ENCODE measurements at places on chromosomes 1 and 21. TPM values are rescaled to one million over a fixed set of nuclear protein-coding genes. Genes with fewer than 3 reads are reported as not detected.

The VAMP4 gene
- total RNA-seq, result 7.0 TPM

- DNase-seq, result no peak
Measured at GRCh38 chr1:91283421-91283726, 121.3 kb downstream of the HFM1 start.

The OR2T33 gene
- total RNA-seq, result not detected

The C1orf94 gene
- not detected for total RNA-seq

The PTCH2 gene
- 0.19 TPM for total RNA-seq

GRCh38 chr21:42125571-42126544 lies 54.7 kb downstream of the UMODL1 start:
- no peak for DNase-seq

DNA sequence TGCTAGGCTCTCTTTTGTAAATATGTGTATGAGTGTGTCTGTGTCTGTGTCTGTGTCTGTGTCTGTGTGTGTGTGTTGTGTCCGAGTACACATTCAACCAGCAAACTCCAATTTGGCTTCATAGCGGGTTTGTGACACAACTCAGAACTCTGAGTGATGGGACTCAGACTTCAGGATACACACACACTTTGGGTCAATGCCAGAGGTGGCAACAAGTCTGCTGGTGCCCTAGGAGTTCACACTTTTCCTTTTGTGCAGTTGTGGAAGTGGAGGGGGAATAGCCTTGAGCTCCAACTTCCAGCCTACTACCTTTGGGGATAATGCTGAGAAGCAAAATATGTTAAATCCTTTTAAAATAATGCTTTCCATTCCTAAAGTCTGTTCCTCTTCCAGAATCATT lies 16.6 kb upstream of the TBX15 start:
- no peak for DNase-seq

DNA sequence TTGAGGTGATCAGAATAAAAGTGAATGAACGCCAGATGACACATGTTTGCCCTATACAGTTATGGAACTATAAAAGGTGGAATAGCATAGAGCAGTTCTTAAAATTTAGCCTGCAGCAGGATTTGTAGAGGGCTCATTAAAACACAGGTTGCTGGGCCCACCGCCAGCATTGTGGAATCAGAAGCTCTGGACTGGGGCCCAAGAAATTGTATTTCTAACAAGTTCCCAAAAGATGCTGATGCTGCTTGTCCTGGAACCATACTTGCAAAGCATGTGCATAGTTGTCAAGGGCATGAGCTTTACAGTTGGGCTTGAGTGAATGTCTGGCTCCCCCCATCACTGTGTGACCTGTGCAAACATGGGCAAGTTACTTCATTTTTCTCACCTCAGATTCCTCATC lies 37.5 kb upstream of the LRRC53 start:
- DNase-seq, result no peak

DNA sequence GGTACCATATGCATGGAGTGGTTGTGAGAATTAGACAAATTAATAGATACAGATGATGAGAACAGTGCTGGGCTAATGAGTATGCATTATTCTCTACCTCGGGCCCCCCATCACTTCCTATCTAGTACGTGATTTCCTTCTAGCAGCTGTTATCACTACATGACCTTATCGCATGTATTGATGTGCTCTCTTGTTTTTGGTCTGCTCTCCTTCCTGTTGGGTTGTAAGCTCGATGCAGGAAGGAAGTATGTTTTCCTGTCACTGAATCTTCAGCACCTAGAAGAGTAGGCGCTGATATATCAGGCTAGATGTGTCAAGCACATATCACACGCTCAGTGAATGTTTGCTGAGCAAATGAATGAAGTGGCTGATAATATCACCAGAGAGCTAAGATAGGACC lies 43.9 kb upstream of the IFNAR2 start:
- DNase-seq, result no peak

DNA sequence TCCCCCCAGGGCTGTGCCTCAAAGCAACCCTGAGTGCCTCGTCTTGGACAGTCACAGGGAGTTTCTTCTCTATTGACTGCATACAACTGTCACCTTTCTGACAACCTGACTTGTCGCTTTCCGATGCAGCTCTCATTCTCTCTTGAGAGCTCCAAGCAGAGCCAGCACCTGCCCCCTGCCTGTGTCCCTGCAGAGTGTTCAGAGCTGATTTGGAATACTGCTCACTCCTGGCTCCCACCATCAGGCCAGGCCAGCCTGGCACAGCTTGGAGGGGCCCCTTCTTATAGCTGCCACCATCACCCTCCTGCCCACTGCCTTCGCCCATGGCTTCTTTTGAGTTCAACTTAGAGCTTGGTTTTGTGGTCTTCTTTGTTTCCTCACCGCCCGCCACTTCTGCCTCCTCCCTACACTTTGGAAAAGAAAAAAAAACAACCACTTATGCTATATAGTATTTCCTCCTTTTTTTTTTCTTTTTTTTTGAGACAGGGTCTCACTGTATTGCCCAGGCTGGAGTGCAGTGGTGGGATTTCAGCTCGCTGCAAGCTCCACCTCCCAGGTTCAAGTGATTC lies 12.3 kb downstream of the NCF2 start:
- no peak for DNase-seq

The NFYC gene
- 42.0 TPM for total RNA-seq

The PINK1 gene
- 86.0 TPM for total RNA-seq

DNA sequence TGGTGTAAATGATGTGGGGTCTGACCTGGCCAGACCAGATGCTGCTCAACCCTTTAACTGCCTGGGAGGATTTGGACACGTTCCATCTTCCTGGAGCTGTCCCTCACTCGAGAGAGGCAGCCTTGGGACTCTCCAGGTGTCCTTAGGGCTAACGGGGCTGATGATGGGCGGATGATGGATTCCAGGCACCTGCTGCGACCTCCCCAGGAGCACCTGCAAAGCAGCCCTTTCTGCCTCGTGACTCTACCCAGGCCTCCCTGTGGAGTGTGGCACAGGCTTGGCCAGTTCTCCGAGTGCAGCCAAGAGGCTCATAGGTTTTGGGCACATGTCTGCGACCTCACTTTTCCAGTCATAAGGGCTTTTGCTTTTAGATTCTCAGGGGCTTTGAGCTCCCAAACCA lies 12.3 kb upstream of the TRIM17 start:
- no peak for DNase-seq
